ENCODE measurements at places on chromosomes 7 and 10.

DNA sequence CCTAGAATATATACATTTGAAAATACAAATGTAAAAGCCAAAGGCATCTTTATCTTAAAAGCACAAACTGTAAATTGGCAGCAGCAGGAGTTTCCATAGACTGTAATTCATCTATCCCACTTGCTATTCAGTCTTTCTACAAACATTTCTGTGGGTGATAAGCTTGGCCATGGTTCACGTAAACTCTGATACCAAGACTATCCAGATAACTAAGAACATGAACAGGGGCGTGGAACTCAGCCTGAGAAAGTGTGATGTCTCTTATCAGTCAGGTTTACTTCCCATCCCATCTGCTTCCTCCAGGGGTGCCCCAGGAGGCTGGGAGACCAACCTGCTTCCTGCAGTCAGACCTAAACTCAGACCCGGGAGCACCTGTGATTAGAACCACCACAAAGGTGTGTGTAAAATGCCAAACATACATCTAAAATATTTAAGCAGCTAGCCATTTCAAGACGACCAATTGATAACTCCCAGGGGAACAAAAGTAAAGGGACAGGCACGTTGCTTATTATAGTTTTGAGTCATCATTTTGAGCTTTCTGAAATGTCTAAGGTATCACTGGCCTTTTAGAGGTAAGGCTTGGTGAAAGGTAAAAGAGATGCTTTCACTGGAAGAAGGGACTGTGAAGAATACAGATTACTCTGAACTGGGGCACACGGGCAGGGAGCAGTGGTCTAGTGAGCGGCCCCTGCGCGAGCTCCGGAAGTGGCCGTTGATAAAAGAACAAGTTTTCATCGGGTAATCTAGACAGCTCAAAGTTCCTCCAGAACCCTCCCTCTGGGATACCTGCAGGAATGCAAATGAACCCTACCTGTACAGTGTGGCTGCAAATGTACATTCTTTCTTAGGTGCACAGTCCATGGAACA lies 51.5 kb downstream of the RSU1 start:
- DNase-seq, result no peak

- no peak for DNase-seq
Observed at GRCh38 chr10:19704544-19704943, 111.7 kb upstream of the PLXDC2 start.

GRCh38 chr10:7537126-7537525 lies 126.3 kb upstream of the SFMBT2 start:
- DNase-seq, result no peak

DNA sequence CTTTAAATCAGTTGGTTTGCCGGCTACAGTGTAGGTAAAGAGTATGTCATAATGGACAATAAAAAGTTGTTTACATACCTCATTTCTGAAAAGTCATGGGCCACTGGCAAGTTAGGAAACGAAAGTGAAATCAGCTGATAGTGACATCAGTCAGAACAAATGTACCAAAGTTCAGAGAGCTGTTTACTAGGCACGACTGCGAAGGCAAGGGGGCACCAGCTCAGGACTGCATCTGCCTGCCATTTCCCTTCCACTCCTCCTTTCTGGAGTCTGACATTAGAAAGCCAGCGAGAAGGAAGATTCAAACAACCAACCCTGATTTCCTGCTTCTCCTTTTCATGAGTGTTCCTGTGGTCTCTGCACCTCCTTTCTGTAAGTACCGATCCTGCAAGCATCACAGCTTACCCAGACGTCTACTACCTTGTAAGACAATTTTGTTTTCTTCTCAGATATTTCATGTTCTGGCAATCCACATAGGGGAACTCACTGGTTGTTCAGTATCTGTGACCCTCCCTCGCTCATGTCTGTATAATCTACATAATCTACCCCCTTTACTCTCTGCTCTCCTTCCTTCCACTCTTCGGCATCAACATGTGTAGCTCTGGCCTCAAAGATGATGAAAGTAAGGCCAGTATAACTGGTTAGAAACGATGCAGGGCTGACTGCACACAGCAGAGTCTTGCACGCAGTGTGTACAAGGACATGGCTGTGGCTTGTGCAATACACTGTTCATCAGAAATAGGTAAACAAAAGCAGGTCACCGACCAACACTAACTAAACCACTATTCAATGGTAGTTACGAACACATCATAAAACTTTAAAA lies at the start of gene TMEM140:
TMEM140 (plus strand) TSS at position 174 of the 823 bp plus-strand sequence. CDS start 16,370 bp downstream, outside the sequence.
- no peak for DNase-seq

GRCh38 chr7:20892776-20893175 lies 106.1 kb upstream of the SP8 start:
- DNase-seq, result no peak

DNA sequence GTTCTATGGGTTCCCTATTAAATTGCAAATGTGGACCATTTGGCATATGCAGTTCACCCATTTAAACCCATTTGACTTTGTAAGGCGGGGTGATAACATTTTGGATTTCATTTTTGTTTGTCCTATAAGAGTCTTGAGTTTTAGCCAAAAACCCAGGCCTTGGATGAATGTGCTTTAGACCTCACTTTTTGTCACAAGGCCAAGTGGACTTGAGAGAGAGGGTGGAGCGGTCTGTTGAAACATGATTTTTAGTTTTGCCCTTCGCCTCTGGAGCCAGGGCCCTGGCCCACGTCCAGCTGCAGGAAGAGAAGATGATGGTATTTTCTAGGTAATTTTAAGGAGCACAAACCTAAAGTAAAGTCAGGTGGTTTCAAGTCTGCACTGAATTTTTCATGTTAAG lies 260.1 kb downstream of the SLC25A13 start:
- DNase-seq, result no peak

DNA sequence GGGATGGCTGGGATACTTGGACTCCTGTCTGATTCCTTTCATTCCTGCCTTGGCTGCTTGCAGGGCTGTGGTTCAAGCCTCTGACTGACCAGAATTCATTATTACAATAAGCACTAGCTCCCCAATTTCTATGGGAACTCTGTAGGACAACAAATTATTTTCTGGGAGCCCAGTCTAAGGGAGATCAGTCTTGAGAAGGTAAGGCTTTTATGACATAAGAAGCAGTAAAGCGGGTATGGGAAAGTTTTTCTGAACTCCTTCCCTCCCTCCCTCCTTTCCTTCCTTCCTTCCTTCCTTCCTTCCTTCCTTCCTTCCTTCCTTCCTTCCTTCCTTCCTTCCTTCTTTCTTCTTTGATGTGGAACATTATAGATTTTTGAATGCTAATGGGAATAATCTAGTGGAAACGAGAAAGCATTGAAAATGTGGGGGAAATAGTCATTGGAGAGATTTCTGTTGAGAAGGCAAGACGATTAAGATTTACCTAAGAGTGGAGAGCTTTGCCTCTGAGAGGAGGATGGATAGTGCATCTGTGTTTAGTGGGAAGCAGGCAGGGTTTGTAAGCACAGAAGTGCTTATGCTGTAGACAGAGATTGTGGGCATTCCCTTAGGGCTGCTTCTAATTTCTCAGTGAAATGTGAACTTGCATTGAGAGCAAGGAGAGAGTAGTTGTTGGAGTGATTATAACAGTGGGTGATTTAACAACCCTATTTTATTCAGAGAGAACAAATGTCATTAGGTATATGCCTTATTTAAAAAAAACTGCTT lies 201.5 kb downstream of the DNAJB9 start:
- no peak for DNase-seq

GRCh38 chr7:82317257-82317721 lies 126.3 kb downstream of the CACNA2D1 start:
- DNase-seq, result no peak

DNA sequence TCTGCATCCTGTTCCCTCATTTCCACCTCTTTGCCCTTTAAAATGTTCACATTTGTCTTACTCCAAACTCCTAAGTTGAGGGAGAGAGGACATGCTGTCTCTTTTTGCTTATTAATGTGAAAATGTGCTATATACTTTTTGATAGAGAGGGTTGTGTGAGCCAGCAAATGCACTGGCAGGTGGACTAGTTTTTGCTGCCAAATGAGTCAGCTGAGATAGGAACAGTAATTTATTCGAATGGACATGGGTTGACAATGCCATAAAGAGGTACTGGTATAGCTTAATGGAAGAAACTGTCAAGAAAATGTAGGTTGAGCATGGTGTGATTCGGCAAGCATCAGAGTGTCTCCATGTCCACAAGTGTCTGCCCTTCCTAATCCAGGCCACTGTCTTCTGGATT lies 9.2 kb upstream of the TRUB1 start:
- DNase-seq, result no peak

DNA sequence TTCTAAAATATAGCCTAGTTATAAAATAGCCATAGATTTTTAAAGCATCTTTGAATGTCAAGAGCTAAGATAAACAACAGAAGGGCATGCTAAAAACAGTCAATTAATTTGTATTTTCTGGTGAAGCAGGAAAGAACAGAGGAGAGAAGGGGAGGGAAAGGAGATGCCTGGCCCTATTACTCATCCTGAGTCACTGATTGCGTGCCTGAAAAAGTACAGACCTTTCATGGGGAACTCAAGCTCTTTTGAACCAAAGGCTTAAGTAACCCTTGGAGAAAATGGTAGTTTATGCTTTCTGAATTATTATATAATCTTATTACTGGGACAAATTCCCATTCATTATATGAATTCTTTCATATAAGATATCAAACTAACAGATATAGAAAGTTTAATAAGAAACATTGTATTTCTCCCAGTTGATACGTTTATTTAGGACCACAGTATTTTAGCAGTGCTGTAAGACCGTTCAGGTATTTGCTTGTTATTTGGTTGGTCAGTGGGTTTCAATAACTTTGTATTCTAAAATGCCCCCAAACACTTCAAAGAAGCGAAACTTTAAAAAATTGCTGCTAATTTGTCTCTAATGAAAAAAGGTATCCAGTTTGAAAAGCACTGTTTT lies 151.3 kb downstream of the HGF start:
- no peak for DNase-seq

GRCh38 chr10:73232887-73233286 lies 14.2 kb downstream of the DNAJC9 start:
- DNase-seq, result no peak

DNA sequence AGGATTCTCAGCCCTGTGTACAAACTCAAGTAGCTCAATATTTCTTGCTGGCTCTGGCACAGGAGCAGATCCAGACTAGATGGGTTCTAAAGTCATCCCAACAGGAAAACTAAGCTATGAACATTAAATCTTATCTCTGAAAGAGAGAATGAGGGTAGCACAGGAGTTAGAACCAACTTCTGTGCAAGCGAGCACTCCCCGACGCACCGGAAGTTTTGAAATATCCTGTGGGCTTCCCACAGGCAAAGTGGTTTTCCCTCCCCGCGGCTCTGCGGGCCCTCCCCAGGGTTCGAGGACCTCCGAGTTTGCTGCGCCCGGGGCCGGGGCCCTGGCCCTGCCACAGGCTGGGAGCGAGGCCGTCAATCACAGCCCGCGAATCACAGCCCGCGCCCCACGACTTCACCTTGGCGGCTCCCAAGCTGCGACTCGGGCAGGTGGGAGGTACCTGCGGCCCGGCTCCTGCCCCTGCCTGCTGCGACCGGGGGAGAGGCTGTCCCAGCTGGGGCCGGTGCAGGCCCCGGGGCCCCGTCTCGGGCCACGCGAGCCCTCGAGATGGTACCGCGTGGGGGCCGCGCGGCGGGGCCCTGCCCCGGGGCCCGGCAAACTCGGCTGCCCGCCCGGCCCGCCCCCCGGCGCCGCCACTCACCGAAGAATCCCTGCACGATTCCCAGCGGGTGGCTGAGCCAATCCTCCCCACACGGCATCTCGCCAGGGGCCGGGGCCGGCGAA lies 598 bp downstream of the MCMBP start:
- DNase-seq, result peak; percentile 42

DNA sequence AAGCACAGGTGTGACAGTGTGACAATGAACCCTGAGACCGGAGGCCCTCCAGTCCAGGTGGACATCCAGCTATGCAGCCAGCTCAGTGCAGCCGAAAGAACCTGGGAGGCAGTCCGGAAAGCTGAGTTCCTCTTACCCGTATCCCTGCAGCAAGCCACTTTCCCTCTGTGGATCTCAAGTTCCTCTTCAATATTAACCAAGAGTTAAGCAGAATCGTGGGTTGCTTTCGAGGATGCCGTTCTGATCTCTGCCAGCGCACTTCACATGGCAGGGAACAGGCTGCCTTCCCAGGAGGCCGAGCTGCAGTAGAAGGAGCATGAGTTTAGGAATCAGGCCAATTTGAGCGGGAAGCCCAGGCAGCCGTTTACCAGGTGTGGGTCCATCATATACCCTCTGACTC lies 591.6 kb downstream of the SDK1 start:
- DNase-seq, result no peak

GRCh38 chr7:151384776-151385625 lies 24.8 kb downstream of the WDR86 start:
- DNase-seq, result no peak

DNA sequence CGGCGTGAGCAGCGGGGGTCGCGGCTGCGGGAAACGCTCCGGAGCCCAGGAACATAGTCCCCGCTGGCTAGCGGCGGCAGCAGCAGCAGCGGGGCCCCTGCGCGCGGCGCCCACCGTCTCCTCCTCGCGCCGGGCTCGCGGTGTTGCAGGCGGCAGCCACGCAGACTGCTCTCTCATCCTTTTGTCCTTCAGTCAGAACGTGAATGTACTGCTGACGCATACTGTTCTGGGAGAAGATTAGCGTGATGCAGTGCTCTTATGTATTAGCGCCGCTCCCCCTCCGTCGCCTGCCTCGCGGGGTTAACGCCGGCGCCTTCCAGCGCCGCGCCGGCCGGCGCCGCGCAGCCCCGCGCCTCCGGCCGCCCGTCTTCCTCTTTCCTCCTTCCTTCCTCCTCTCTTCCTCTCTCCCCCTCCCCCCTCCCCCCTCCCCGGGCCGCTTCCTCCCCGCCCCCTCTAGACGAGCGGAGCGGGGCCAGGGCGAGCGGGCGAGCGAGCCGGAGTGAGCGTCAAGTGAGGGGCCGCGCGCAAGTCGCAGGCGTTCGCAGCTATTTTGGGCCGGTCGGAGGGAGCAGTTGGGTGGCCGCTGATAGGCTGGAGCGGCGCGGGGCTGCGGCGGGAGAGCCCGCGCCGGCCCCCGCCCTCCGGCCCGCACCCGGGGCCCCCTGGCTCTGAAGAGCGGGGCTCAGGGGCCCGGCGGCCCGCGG lies 816 bp upstream of the LRRC4 start:
- peak; percentile 21 for DNase-seq

GRCh38 chr7:98105942-98106544 lies 619 bp upstream of the LMTK2 start:
- DNase-seq, result no peak

DNA sequence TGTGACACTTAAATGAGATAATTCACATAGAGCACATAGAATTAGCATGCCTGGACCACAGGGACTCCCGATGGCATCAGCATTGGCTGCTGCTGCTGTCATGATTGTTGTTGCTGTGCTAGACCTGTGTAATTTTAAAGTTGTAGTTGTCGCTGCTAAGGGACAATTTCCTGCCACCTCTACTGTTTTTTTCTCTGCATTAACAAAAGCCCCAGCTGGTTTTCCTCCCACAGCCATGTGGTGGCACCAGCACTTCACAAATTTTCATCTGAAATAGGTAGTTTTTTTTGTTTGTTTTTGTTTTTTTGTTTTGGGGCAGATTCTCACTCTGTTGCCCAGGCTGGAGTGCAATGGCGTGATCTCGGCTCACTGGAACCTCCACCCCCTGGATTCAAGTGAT lies 25.4 kb upstream of the PRXL2A start:
- DNase-seq, result peak; percentile 17

- no peak for DNase-seq
Observed at GRCh38 chr10:51241461-51241860, 167.2 kb downstream of the PRKG1 start.
